CD4-positive, alpha-beta T cell treated with Interleukin-4 for 1 hour (primary cell): ENCODE measurements at places on chromosomes 6 and 20.
A peak's percentile ranks its signal among the peaks of the same experiment; 100 is the strongest.

GRCh38 chr6:148146717-148147462 is 195.7 kb upstream of the SASH1 start:
- DNase-seq, result peak; percentile 55

- DNase-seq, result no peak
Observed at GRCh38 chr6:50965495-50965894, 146.8 kb downstream of the TFAP2B start.

DNA sequence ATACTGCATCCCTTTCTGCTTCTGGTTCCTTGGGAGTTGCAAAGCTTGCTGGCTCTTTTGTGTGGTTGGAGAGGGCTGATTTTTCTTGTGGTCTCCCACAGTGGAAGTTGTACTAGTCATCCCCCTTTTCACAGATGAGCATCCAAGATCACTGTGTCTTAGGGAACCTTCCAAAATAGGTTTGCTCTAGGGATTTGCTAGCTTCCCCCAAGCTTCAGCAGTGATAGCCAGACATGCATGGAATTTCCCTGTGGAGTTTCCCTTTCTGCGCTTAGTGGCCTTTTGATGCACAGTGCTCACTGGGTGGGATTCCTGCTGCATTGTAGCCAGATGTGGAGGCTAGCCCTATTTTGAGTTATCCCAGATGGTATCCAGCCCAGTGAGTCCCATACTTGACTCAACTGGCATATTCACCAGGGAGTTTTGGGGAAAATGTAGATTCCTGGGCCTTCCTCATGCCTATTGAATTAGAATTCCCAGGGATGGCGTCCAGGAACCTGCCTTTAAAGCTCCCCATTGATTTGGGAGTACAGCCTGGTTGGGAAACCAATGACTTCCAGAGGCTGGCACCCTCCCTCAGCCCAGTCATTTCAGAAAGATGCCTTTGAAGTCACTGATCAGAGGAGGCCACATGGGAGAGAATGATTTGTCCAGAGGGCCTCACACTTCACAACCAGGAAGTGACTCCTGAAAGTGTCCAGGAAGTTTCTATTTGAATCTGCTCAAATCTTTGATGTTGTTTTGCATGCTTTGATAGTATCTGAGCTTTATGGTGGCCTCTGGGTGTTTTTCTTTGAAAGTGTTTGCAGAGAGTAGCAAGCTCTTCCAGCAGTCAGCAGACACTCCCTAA is 25.9 kb downstream of the PPARD start:
- no peak for DNase-seq

DNA sequence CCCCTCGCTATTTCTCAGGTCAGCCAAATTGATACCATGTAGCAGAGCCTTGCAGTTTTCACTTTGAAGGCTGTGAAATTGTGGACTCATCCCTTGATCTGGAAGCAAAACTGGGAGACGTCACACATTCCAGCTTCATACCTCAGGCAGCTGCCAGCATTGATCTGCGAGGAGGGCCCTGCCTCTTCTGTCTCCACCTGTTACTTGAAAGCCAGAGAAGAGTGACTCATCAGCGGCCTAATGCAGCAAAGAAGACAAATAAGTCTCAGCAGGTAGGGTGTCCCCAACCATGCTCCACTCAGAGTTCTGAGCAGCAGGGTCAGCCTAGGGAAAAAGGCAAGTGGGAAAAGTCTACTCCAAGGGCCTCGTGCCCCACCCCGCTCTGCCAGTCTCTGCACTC is 69.4 kb upstream of the BMP2 start:
- no peak for DNase-seq

GRCh38 chr20:60168963-60169362 is 210.7 kb downstream of the CDH26 start:
- no peak for DNase-seq

GRCh38 chr6:106037060-106037459 is 49.1 kb upstream of the PRDM1 start:
- no peak for DNase-seq

GRCh38 chr6:15504581-15505350 is 158.1 kb downstream of the DTNBP1 start:
- DNase-seq, result no peak

- DNase-seq, result no peak
Observed at GRCh38 chr6:66190858-66191257, 483.8 kb upstream of the EYS start.

DNA sequence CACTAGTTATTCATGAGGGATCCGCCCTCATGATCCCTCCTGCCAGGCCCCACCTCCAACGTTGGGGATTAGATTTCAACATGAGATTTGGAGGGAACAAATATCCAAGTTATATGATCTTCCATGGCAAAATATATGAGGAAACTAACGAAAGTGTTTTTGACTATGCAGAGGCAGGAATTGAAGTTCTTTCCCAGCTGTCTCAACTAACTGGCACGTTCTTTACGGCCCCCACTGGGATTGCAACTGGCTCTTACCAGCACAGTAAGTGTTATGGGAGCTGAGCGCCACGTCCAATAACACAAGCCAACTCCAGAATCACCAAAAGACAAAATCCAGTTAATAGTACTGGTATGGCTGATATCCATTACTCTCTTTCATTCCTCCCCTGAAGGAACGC is 66.6 kb downstream of the ECT2L start:
- no peak for DNase-seq

- no peak for DNase-seq
Observed at GRCh38 chr6:158645064-158646022, 800 bp upstream of the DYNLT1 start.

GRCh38 chr6:2950713-2951112 is 20.7 kb downstream of the SERPINB6 start:
- no peak for DNase-seq

GRCh38 chr6:45930420-45931040 is 85.1 kb downstream of the CLIC5 start:
- DNase-seq, result peak; percentile 59

GRCh38 chr6:158149641-158150040 is 18.4 kb downstream of the SERAC1 start:
- no peak for DNase-seq

GRCh38 chr6:143863771-143864170 is 503 bp upstream of the ZC2HC1B start:
- DNase-seq, result no peak

GRCh38 chr6:102619585-102619984 is 1226.1 kb downstream of the GRIK2 start:
- no peak for DNase-seq

- DNase-seq, result no peak
Observed at GRCh38 chr6:16354692-16355091, 116.3 kb downstream of the GMPR start.

DNA sequence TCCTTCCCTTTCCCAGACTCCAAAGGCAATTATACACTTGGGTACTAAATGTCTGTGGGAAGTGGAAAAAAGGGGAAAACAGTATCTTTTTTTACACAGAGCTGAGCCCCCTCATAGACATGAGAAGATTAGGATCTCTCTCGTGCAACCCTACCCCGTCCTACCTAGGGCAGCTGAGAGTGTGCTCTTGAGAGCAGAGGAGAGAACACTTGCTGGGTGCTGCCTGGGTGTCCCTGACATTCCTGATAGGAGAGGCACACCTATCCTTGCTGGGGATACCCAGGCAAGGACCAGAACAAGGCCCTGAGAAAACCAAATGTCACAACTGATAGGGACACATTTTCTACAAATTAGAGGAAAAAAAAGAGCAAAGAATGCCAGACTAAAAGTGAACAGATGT is 81.2 kb downstream of the PREP start:
- DNase-seq, result no peak

DNA sequence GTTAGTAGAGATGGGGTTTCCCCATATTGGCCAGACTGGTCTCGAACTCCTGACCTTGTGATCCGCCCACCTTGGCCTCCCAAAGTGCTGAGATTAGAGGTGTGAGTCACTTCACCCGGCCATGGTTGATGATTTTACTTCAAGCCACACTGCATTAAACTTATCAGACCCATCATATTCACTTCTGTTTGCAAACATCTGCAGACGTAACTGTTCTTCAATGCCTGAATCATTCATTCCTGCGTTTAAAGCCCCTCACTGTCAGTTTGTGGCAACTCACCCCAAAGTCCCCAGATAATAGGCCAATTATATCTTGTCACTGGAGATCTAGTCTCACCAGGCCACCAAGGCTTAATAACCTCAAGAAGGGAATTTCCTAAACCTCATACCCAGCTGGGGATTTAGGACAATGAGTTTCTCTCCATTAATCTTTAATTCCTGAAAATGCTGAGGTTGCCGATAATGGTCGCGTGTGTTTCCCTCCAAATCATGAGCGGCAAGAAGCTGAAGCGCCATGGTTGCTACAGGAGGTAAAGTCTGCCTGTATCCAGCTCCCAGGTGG is 229.6 kb downstream of the LY86 start:
- DNase-seq, result no peak

GRCh38 chr20:46773680-46774079 is 64.2 kb downstream of the SLC2A10 start:
- DNase-seq, result no peak

- DNase-seq, result no peak
Observed at GRCh38 chr20:36854348-36855240, 21.3 kb upstream of the TLDC2 start.

GRCh38 chr6:145688493-145688905 is 46.8 kb downstream of the EPM2A start:
- DNase-seq, result no peak

GRCh38 chr6:75619230-75619899 is 17.7 kb downstream of the SENP6 start:
- DNase-seq, result no peak

DNA sequence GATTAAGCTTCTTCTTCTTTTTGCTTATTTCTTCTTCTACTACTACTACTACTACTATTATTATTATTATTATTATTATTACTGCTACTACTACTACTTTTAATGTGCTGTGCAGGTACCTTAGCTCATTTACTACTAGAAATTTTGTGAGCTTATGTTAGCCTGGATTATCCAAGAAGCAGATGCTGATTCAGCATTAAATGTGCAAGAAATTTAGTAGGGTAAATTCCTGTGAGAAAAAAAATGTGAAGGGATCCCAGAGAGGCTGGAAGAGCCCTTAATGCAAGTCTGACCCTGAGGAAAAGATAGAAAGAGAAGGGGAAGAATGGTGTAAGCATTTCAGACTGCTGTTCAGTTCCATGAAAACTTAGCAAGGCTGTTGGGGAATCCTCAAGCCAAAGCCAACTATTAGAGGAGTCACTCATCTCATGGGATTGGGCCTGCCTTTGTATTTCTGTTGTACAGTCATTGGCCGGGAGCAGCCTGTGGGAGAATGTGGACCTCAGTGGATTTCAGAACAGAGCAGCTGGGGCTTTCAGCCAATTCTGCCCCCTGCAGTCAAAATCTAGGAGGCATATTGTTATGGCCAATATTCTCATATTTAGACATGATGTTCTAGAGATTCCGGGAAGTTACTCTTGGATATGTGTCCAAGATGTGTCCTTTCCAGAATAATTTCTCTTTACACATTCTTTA is 37.2 kb upstream of the TSPYL1 start:
- DNase-seq, result no peak

DNA sequence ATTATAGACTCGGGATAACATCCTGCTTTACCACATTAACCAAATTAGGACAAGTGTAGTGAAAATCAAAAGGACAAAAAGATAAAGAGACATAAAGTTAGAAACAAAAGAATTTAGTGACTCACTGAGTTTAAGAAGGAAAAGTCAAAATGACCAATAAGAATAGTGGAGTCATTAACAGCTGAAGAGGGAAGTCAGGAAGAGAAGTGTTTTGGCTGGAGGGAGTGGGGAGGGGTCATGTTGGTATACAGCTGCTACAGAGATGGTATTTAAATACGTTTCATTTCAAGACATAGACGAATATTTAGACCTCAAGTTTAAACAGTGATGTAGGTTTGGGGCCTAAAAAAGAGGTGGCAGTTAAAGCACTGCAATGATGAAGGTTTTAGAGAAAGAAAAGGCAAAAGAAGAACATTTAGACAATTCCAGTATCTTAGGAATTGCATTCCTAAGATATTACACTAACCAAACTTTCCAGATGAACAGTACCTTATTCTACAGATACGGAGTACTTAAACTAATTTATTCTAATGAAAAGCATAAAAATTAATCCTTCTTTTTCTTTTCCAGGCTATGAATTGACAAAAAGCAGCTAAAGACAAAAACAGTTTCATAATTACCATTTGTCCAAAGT is 10.6 kb downstream of the FKBP5 start:
- DNase-seq, result no peak
